ENCODE measurements at places on chromosomes 4 and X.

- no peak for DNase-seq
Observed at GRCh38 chr4:93436000-93436626, 392.4 kb upstream of the ATOH1 start.

DNA sequence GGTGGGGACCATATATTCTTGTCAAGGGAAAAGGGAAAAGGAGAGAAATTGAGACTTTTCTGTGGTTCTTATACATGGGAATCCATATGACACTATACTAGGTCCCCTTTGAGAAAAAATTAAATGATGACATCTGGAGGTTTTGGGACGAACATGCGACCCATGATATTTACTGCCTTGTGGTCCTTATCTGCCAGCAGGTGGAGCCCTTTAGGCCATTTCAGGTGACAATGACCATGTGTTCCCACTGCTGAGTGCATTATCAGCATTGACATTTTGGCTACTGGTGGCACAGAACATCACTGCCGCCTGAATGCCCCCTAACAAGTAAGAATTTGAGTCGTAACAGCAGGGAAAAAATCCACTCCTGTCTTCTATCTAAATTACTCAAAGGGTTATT, 843.4 kb downstream of the FSTL5 start:
- no peak for DNase-seq

DNA sequence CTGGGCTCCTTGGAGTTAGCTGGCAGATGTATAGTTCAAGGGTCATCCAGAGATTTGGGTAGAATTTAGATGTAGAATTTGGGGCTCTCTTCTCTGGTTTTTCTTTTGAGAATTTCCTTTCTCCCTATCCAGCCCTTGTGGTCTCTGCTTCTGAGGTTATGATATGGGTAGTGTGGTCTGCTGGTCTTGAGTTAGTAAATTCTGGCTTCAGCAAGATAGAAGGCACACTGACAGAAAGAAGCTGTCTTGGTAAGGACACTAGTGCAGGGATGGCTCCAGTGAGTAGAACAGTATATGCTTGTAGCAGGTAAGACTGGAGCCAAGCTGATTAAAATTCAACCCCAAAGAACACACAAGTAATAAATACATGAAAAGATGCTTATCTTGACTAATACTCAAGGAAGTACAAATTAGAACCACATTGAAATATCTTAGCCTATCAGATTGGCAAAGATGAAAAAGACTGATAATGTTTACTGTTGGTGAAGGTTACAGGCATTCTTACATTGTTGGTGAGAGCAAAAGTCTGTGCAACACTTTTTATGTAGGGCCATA, 2.1 kb upstream of the IL9R start:
- DNase-seq = no peak

DNA sequence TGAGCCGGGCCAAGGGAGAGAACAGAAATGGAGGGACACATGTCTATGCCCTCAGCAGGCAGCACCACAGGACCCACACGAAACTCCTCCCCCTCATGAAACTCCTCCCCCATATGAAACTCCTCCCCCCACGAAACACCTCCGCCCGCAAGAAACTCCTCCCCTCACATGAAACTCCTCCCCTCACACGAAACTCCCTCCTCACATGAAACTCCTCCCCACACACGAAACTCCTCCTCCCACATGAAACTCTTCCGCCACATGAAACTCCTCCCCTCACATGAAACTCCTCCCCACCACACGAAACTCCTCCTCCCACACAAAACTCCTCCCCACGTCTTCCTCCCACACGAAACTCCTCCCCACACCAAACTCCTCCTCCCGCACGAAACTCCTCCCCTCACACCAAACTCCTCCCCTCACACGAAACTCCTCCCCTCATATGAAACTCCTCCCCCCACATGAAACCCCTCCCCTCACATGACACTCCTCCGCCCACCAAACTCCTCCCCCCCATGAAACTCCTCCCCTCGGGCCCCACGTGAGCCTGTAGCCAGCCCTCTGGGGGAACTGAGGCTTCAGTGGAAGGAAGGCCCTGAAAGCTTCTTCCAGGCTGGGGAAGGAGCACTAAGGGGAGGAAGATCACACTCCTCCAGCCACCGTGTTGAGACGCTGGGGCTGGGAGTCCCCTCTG, 15.2 kb downstream of the ADRA2C start:
- no peak for DNase-seq

- no peak for DNase-seq
Observed at GRCh38 chr4:23855912-23856605, 33.8 kb downstream of the PPARGC1A start.

GRCh38 chr4:105113800-105114199, 32.9 kb upstream of the TET2 start:
- DNase-seq = no peak

DNA sequence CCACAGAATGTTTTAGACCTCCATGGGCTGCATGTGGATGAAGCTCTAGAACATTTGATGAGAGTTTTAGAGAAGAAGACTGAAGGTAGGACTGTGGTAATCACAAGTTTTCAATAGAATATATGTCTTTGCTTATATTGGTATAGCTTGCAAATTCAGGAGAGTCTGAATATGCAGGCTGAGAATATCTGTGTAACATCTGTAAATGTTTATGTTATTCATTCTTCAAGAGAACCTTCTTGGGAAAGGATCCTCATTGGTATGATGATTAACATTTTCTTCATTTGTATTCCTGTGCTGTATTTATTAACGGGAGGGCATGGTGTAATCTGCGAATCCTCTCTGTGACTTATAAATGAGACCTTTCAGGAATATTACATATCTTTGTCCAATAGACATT, 52.1 kb upstream of the RHOH start:
- DNase-seq = no peak

DNA sequence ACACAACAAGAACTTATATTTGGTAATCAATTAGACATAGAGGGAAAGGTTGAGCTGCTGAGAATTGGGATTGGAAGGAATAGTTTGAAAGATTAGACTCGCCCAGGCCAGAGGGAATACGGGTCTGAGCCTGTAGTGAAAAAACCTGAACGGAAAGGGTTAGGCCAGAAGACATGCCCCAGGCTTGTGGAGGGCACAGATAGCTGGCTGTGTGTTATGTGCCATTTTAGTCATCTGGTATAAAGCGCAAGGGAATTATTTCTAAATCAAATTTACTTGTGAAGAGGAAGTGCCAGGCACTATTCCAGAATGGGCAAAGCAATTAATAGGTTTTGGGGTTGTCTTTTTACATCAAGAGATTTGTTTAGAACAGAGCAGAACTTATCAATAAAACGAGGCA, 187.5 kb upstream of the ANKRD50 start:
- no peak for DNase-seq

DNA sequence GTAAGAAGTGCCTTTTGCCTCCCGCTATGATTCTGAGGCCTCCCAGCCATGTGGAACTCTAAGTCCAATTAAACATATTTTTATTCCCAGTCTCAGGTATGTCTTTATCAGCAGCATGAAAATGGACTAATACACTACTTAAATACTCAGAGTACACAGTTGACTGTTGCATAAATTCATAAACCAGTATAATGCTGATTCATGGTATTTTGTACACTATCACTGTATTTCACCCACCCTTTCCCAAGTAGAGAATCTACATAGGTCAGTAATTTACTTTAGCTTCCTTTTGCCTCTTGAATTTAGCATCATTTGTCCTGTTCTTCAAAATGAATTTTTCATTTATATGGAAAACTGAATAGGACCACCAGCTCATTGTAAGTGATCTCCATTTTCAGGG, 58.3 kb upstream of the FHDC1 start:
- DNase-seq = no peak

- peak; percentile 29 for DNase-seq
Observed at GRCh38 chrX:41561045-41561444, 113.9 kb downstream of the NYX start.

DNA sequence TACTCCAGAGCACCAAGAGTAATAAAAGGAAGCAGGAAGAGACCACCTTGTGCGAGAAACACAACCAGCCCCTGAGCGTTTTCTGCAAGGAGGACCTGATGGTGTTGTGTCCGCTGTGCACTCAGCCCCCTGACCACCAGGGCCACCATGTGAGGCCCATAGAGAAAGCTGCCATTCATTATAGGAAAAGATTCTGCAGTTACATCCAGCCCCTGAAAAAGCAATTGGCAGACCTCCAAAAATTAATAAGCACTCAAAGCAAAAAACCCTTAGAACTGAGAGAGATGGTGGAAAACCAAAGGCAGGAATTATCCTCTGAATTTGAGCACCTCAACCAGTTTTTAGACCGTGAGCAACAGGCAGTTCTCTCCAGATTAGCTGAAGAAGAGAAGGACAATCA, 5.7 kb downstream of the TRIM75 start:
- DNase-seq = no peak

- no peak for DNase-seq
Observed at GRCh38 chrX:109714340-109714958, 18.6 kb downstream of the ACSL4 start.

DNA sequence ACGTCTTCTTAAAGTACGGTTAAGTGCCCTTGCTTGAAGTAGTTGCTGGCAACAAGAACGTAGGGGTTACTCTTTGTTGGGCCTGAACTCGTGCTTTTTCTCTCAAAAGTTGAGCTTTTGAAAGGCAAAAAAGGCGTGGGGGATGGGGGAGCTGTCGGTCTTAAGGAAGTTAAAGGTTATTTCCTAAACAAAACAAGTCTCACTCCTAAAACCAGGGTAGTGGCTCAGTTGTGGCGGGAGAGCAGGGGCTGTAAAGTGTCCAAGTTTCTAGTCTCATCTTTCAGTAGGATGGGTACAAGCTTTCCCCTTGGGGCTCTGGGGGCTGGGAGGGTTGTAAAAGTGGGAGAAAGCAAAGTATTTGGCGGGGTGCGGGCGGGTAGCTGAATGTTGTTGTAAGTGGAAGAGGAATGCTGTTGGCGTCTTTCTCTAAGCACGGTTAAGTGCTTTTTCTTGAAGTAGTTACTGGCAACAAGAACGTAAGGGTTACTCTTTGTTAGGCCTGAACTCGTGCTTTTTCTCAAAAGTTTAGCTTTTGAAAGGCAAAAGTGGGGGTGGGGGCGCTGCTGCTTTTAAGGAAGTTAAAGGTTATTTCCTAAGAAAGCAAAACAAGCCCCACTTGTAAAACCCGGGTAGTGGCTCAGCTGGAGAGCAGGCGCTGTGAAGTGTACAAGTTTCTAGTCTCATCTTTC, 904 bp upstream of the WDR1 start:
- peak; percentile 54 for DNase-seq

DNA sequence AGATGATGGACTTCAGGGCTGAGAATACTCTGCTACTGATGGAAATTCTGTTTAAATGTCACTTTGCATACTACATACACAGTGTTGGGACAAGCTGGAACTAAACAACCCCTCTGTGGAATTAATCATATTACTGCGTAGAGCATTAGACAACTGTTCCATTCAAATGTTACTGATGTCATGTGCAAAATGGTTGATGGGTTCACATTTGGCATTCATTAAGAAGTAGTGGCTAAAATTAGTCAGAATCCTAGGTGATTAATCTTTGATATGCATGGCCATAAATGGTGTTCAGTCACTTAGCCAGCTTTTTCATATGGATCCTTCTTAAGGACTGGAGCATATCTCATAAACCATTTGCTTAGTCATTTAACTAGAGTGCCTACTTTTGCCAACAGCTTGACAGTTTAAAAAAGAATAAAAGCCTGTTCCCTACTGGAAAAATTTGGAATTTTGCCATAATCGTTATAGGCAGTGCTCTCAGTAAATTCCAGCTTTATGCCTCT, 105.2 kb downstream of the RNF150 start:
- DNase-seq = no peak

GRCh38 chr4:128468123-128468989, 180.7 kb upstream of the PGRMC2 start:
- DNase-seq = no peak

GRCh38 chrX:13703589-13703988, 14.7 kb downstream of the RAB9A start:
- DNase-seq = no peak

- DNase-seq = no peak
Observed at GRCh38 chrX:64394059-64394873, 986 bp downstream of the MTMR8 start.

DNA sequence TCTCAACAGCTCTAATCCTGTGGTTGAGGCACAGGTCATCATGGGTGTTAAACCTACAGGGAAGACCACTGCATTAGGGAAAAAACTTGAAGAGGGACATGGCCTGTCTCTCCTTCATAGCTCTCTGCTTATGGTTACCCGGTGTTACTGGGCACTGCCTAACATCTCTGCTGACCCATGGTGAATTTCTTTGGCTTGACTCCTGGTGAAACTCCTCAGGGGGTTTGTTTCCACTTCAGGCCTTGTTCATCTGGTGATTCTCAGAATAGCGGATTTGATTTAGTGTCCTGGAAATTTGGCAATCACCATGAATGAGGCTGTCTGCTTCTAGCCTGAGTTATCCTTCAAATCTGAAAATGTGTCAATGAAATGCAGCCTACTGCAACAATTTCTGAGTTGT, 114.4 kb downstream of the ZNF518B start:
- no peak for DNase-seq

GRCh38 chr4:55321707-55322264, 24.3 kb upstream of the SRD5A3 start:
- no peak for DNase-seq

- no peak for DNase-seq
Observed at GRCh38 chr4:40323866-40324265, 11.3 kb upstream of the CHRNA9 start.

- DNase-seq = no peak
Observed at GRCh38 chr4:17769406-17770174, 11.8 kb downstream of the FAM184B start.

DNA sequence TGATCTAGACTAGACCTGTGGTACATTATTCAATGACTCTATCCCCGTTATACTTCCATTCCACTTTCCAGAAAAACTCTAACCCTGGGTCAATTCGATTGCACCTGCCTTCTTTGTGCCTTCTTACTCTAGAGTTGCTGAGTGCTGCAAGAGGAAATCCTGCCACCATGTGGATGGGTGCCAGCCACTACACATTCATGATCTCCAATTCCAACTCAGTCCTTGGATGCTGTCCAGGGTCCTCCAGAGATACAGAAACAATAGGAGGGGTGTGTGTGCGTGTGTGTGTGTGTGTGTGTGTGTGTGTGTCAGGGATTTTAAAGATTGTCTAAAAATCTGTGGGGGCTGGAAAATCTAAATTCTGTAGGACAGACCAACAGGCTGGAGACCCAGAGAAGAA, 42.9 kb upstream of the INTS6L start:
- DNase-seq = no peak

GRCh38 chr4:168880811-168881595, 129.1 kb downstream of the CBR4 start:
- no peak for DNase-seq

- no peak for DNase-seq
Observed at GRCh38 chrX:20263474-20263873, 3.2 kb downstream of the RPS6KA3 start.

DNA sequence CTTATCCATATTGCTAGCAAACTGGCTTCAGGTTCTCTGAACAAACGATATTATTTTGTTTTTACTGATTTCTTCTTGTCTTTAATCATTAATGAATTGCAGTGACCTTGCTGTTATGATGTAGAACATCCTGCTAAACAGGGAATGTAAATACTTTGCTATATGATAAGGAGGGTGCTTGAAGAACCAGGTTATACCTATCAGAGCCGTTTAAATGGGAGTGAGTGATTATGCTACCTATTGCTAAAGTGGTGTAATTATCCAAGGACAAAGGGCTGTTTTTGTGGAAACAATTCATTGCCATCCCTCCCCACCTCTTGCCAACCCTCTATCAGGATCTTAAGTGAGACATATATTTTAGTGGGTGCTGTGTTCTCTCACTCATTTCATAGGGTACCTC, 788.9 kb downstream of the RPA4 start:
- DNase-seq = no peak

- DNase-seq = no peak
Observed at GRCh38 chrX:68953331-68953730, 124.5 kb downstream of the EFNB1 start.

All from CD8-positive, alpha-beta memory T cell (primary cell).